Pons (tissue), 1 donor: ENCODE measurements at places on chromosomes 13 and 19.
A peak's percentile ranks its signal among the peaks of the same experiment; 100 is the strongest.

DNA sequence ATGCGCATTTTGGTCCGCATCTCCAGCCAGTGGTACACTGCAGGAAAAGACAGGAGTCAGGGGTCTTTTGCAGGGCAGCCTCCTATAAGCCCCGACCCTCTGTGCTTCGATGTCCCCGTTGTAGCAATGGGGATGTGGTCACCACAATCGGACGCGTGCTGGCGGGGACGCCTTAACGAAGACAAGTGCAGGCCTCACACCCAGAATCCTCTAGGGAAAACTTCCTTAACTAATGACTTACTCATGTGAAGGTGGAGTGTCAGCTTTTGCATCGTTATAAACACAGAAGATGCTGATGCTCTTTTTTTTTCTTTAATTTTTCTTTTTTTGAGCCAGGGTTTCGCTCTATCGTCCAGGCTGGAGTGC lies 22.1 kb downstream of the VASP start:
- no peak for DNase-seq

- DNase-seq = no peak
These were observed 18.8 kb downstream of the MTRF1 start for GRCh38 chr13:41244556-41244955.

DNA sequence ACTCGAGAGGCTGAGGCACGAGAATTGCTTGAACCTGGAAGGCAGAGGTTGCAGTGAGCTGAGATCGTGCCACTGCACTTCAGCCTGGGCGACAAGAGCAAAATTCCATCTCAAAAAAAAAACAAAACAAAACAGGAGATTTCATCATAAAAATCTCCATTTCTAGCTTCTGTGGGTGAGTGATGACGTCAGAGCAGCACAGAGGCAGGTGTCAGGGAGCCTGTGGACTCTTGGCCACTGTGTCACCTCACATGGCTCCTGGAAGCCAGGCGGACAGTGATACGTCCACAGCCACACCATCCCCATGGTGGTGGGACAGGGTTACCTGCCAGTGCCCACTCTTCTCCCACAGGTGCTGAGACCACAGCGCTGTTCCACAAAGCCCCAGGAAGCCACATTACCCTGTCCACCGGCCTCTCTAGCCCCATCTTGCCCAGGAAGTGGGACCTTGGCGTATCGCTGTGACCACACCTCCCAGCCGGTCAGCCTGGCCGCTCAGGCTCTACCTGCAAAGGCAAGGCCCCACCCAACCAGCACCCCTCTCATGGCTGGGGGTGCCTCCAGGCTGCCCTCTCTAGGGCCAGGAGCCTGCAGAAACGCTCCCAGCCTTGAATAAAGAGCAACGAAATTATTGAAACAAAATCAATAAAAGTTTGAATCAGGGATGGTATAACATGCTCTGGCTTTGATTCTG lies 2.5 kb upstream of the FXYD3 start:
- DNase-seq = no peak

- no peak for DNase-seq
These were observed 6.2 kb downstream of the PEAK3 start for GRCh38 chr19:2275588-2276428.

DNA sequence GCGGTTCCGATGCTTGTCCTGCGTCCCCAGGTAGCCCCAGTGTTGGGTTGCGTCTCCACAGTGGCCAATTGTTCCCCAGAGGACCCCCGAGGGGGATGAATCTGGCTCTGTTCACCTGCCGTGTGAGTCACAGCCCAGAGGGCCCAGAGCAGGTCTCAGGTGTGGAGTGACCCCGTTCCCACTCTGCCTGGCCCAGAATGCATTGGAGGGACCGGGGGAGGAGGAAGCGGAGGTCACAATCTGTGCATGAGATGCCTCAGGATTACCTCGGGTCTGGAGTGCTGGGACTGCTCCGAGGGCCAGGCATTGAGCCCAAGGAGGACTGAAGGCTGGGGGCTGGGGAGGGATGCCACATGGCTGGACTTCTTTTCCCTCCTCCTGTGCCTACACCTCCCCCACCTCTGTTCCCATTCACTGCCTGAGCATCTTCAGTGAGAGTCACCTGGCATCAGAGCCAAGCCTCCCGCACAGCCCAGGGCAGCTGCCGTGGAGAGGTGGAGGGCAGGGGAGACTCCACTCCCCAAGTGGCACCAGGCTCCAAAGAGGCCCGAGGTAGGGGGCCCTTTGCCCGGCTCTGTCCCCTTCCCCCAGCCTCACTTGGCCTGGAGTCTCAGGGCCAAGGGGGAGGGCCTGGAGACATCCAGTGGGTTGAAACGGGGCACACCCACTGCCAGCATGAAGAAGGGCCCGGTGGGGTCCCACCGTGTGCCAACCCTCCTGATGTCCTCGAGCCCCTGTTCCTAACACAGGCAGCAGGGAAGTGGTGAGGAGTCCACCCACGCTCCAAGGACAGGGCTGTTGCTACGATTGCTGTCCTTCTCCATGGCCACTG lies 81.1 kb downstream of the CHST8 start:
- no peak for DNase-seq

DNA sequence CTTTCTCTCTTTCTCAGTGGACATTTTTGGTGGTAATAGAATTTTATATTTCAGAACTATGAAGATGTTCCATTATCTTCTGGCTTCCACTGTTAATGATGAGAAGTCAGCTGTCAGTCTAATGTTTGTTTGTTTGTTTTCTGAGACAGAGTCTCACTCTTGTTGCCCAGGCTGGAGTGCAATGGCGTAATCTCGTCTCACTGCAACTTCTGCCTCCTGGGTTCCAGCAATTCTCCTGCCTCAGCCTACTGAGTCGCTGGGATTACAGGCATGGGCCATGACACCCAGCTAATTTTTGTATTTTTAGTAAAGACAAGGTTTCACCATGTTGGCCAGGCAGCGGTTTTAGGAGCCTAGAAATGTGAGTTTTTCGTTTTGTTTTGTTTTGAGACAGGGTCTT lies 4.7 kb downstream of the ZNF317 start:
- no peak for DNase-seq

GRCh38 chr13:35791184-35791851 lies 314.8 kb upstream of the MAB21L1 start:
- no peak for DNase-seq

DNA sequence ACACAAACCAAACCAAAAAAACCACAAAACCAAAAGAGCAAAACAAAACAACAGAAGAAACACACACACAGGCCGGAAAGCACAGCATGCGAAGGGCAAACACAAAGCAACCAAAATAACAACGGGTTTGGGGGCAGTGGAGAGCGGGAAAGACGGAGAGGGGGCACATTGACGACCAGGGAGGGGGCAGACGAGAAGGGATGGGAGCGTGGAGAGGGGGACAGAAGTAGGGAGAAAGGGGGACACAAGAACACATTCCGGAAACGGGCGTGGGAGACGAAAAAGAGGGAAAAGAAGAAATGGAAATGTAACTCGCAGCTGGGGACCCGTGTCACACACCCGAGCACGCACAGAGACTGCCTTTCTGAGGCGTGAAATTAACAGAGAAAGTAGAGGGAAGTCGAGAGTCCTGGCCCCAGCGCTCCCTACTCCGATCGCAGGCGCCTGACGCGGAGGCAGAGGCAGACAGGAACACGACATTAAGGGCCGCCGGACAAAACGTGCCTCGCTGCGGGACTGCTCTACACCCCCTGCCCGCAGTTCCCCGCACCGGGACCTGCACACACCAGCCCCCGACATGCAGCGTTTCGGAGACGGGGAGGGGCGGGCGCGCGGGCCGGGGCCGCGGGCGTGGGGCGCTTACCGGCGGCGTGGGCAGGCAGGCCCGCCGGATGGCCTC lies 652 bp downstream of the POU4F1 start:
- no peak for DNase-seq

- DNase-seq = no peak
These were observed 51.1 kb downstream of the RASL11A start for GRCh38 chr13:27321468-27322431.

GRCh38 chr13:24684600-24684998 lies 4.4 kb downstream of the ATP12A start:
- peak; percentile 21 for DNase-seq

GRCh38 chr13:114152831-114153371 lies 20.5 kb upstream of the RASA3 start:
- peak; percentile 62 for DNase-seq

DNA sequence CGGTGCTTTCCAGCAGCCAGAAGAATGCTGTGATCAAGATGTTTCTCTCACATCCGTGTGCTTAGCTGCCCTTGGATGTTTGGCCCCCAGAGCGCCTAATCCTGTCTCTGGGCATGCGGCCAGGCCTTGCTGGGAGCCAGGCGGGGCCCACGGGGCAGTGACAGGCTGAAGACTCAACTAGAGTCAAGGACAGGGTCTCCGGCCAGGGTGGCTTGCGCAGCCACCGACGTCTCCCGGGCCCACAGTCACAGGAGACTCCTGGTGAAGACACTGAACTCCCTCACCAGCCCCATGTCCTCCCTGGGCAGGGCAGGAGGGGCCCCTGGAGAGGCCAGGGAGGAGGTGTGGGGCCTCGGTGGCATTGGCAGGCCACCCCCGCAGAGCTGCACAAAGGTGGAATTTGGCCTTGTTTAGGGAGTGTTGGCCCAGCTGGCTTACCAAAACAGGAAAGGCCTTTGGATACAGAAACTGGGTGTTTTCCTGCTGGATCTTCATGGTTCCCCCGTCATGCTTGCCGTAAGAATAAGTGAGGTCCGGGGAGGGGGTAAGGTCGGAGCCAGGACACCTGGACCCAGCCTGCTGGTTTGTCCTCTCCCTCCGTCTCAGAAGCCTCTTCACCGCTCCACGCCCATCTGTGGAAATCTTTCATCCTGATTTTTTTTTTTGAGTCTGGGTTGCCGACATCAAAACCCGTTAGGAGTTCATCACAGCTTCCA lies 10.0 kb upstream of the NDUFS7 start:
- peak; percentile 53 for DNase-seq

DNA sequence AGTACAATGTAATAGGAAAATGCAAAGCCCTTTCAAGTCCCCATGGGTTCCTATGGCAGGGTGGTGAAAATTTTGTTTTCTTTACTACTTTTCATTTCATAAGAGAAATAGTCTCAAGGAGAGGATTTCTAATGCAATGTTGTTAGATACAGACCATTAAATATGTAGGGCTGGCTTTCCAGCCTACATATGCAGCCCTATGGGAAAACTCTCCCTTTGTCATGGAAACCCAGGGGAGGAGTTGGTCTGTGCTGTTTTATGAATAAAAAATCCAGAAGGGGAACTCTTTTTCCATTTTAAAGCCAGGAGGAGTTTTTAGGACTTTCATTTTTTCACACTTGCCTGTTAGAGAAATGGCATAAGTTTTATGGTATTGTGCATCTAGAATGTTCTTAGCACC lies 119.6 kb downstream of the DCT start:
- DNase-seq = no peak

DNA sequence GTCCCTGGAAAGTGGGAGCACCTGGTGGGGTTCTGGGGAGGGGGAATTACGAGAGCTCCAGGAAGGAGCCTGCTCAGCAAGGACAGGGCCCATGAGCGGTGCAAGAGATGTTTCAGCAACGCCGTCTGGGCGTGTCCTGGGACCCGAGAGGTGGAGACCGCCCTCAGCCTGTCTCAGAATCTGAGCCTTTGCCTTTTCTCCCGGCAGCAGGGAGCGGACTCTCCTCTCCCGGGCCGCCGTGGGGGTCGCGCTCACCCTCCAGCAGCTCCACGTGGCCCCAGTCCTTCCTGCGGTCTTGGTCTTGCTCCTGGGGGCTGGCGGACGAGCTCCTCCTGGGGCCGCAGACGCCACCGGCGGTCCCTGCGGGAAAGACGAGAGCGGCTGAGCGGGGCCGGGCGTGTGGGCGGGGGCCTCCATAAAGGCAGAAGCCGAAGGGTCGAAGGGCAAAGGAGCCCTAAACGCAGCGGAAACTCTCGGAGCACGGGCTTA lies 714 bp downstream of the POLRMT start:
- no peak for DNase-seq

GRCh38 chr19:4403005-4403761 lies 743 bp downstream of the CHAF1A start:
- DNase-seq = no peak

- no peak for DNase-seq
These were observed 117.2 kb downstream of the SLITRK5 start for GRCh38 chr13:87788363-87788762.

DNA sequence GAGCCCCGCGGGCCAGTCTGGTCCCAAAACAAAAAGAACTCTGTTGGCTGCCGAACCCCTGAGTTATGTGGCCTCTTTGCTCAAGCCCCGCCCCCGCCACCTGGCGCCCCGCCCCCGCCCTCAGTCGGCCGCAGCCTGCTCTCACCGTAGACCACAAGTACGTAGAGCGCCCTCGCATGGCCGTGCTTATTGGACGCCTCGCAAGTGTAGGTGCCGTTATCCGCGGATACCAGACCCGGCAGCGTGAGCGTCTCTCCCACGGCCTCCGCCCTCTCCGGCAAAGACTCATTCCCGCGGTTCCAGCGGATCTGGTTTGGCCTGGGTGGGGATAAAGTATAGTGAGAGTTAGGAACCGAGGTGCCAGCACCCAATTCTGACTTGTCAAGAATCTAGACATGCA lies 5.5 kb upstream of the ZNF428 start:
- DNase-seq = no peak

DNA sequence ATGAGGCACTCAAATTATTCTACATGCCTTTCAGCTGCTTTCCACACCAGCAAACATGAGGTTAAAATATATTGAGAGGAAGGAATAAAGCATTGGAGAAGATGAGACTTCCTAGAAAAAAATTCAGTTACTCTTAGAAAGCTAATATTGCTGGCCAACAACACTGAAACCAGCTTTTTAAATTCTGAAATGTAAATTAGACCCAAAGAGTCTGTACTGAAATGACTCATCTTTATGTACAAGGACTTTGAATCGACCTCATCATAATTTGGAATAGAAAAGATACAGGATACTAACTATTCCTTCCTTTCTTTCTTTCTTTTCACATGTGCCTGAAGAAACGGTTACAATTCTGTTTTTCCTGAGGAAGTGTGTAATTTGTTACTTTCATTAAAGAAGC lies 6.5 kb upstream of the HSPH1 start:
- no peak for DNase-seq

- DNase-seq = no peak
These were observed 345.3 kb upstream of the OBI1 start for GRCh38 chr13:79003989-79004898.

- DNase-seq = no peak
These were observed 302.4 kb upstream of the TMTC4 start for GRCh38 chr13:100976993-100977392.

- DNase-seq = no peak
These were observed 280.6 kb downstream of the MTUS2 start for GRCh38 chr13:29100758-29101157.
